ENCODE measurements at places on chromosomes 4 and X. TPM values are rescaled to one million over a fixed set of nuclear protein-coding genes. Genes with fewer than 3 reads are reported as not detected.

GRCh38 chrX:107716118-107716684 lies 59.4 kb downstream of the TSC22D3 start:
- DNase-seq: no peak

DNA sequence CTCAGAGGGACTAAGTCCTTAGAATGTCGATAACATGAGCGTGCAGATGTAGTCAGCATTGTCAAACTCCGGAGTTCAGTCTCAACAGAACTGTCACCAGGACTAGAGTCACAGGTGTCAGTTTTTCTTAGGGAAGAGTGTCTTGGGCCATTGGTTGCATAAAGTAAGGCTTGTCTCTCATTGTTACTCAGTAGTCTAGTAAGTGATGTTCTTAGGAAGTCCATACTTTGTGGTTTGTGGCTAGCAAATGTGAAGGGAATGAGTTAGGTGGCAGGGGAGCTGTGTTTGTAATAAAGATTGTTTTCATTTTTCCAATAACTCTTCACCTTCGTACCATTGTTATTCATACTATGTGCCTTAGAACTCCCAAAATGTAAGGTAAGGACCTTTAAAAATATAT lies 119.6 kb downstream of the AFF2 start:
- no peak for DNase-seq

- DNase-seq: no peak
These were observed 213.5 kb upstream of the CLNK start for GRCh38 chr4:10898072-10898471.

BEND4 gene
- total RNA-seq: 0.03 TPM

CT45A1 gene
- total RNA-seq: not detected

ADGRG4 gene
- total RNA-seq: not detected

ASB9 gene
- total RNA-seq: 1.4 TPM

ADAMTS3 gene
- 1.2 TPM for total RNA-seq

DNA sequence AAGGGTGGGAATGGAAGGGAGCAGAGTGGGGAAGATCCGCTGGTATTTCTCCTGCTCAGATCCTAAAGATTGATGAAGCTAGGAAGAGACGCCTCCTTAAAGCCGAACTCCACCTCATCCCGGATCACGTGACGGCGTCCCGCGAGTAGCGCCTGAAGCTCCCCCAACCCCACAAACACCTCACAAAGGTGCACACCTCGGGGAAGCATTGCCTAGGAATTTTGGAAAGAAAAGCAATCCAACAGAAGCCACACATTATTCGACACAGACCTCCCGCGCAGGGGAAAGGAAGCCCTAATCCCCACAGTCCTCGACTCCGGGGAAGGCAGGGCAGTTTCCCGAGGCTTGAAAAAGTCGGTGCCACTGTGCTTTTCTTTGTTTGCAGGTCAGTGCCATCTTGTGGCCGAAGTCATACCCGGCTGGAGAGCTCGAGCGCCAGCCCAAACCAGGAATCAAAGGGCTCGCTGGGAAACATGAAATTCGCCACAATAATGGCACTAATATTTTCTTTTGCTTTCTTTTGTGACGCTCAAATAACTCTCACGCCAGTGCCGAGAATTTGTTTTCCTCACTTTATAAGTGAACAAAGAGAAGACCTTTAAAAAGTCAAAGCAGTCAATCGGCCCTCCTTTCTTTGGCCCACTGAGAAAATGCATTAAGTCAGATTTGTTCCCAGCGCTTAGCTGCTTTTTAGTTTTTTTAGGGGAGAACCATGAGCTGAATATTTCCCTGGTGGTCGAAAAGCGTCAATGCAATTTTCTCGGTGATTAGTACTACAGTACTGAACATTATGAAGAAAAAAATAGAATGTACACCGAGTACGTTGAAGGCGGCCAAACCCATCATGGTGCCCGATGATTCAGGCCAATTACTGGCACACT lies at the start of gene NPY1R:
NPY1R (minus strand) TSS at position 71 of the 881 bp plus-strand sequence. CDS start 6,042 bp downstream, outside the sequence.
- DNase-seq: peak; percentile 76

EPGN gene
- 3.3 TPM for total RNA-seq
